ENCODE measurements at places on chromosomes 5 and 9. TPM values are rescaled to one million over a fixed set of nuclear protein-coding genes. Genes with fewer than 3 reads are reported as not detected.

CCDC171 gene
- total RNA-seq: 4.5 TPM

FOCAD gene
- 50.2 TPM for total RNA-seq

GRCh38 chr9:93127395-93127911, 6.6 kb downstream of the NINJ1 start:
- no peak for DNase-seq

DNA sequence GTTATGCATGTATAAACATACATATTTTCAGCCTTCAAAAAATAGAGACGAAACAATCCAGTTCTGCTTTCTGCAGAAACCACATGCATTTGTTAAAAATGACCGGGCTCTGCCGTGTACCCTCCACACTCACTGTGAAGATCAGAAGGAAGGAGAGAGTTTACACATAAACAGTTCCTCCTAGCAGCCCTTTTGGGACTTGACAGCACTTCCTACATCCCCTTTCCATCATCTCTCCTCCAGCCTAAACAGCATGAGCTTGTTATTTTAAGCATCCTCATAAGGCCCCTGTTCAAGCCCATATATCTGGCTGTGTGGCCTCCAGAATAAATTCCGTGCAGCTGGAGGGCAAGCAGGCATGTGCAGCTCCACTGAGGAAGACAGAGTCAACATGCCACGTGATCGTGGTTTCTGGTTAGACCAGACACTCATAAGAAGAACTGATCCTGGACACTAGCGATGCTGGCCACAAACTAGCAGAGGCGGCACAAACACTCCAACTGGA, 42.2 kb downstream of the NIPAL4 start:
- DNase-seq: no peak

FBXW5 gene
- total RNA-seq: 62.4 TPM

IL5 gene
- total RNA-seq: not detected

FAM200C gene
- total RNA-seq: 5.3 TPM

- DNase-seq: no peak
Measured at GRCh38 chr9:19517202-19517942, 108.6 kb downstream of the ACER2 start.

DNA sequence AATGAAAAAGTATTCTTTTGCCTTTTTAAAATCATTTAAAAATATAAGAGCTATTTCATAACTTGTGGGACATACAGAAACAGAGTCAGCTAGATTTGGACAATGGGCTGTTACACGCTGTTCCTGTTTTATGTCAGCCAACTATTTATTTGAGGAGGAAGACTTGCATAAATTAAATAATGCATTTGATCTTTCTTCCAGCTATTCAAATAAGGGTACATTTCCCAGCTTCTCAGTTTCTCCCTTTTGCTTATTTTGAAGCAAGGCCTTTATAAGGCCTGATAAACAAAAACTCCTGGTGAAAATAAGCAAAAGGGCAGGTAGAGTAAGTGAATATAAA, 6.5 kb downstream of the STOM start:
- no peak for DNase-seq

GRCh38 chr5:112210430-112211005, 208.6 kb downstream of the EPB41L4A start:
- no peak for DNase-seq

DNA sequence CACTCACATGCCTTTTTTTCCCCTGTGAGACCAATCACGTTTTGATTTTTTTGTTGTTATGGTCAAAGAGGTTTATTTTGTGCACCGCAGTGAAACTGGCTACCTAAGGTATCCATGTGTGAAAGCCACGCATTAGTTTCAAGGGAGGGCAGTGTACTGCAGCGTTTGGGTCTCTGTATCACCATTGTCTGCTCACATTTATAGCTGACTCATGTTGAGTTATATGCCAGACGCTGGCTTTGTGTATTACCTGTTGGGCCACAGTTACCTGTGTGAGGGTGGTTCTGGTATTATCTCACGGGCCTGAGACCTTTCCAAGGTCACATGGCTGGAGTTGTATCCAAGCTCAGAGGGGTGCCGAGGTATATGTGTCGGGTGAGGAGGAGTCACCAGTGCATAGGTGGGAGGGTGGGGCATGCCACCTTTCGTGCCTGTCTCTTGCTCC, 75.8 kb downstream of the ARHGAP26 start:
- no peak for DNase-seq

- no peak for DNase-seq
Measured at GRCh38 chr5:60959156-60959555, 14.2 kb downstream of the NDUFAF2 start.

GRCh38 chr5:37055383-37055990, 178.9 kb downstream of the NIPBL start:
- DNase-seq: no peak

CNTNAP3B gene
- total RNA-seq: 24.1 TPM

DNA sequence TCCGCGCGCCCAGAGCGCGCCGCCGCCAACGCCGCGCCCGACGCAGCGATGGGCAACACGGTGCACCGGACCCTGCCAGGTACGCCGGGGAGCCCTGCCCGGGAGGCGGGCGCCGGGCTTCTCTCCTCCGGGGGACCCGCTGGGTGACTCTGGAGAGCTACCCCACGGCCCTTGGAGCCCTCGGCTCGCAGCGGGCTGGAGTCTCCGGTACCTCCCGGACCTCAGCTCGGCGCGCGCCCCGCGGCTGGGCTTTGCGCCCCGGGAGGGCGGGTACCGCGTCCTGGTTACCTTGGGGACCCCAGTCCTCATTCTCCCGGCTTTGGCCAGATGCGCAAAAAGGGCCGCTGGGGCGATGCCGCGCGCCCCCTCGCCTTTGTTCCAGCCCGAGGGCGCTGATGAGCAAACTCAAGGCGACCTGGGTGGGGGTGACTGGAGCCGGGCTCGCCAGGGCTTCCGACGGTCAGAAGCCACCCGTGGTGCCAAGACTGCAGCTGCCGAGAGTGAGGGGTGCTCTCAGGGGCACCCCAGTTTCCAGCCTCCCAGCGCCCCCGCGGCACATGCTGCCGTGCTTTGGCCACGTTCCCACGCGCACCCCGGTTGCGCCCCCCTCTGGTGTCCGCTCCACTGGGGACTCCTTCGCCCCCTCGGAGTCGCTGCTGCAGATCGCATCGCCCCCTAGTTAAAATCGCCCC, 442 bp downstream of the NEURL1B start:
- DNase-seq: no peak

BRD9 gene
- 63.6 TPM for total RNA-seq

DNA sequence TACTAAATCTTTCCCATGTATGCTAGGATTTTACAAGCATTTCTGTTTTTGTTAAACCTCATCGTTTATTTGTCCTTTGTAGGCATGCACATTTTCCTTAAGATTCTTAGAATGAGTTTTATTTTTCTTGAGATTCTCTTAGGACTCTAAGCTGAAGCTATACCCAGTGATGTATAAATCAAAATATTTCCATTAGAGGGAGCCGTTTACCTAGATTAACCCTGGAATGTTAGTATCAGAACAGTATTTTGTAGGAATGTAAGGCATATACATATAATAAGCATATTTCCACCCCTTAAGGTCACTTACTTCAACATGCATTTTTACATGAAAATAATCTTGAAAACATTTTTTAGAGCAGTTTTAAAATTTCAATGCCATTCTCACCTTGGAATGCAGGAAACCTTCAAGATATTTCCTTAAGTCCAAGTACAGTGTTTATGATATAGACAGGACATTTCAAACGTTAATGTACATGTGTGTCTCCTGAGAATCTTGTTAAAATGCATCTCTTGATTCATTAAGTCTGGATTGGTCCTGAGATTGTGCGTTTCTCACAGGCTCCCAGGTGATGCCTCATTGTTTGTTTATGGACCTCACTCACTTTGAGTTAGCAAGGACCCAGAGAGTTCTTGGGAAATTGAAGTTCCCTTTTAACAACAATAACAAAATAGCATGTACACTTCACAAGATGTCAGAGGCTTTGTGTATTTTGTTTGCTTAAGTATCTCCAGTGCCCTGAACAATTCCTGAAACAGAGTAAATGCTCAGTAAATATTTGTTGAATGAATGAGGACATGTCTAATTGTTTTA, 34.9 kb upstream of the FCHO2 start:
- no peak for DNase-seq

- no peak for DNase-seq
Measured at GRCh38 chr9:7970681-7971330, 171.2 kb upstream of the DMAC1 start.

SLC36A2 gene
- not detected for total RNA-seq

- no peak for DNase-seq
Measured at GRCh38 chr9:90421786-90422185, 220.8 kb downstream of the DIRAS2 start.

DNA sequence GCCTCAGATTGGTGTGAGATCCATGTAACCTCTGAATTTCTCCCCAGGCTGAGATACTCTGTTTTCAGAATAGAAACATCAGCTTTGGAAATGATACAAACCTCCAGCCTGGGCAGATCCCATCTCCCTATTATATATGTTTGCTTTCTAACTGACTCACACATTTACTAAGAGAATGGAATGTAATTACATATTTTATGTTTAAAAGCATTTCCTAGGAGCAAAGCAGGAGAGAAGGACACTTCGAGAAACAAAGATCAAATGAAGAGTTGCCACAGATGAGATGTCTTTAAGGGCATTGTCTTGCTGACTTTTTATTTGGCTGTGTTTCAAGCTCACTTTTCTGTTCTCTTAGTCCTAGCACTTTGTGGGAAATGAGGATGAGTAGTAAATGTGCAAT, 96.3 kb downstream of the CDH18 start:
- DNase-seq: no peak

CA9 gene
- not detected for total RNA-seq

GRCh38 chr9:5040730-5041389, 55.8 kb downstream of the JAK2 start:
- no peak for DNase-seq

- DNase-seq: no peak
Measured at GRCh38 chr9:130343445-130343918, 77.9 kb downstream of the HMCN2 start.

ANKRD20A1 gene
- 4.4 TPM for total RNA-seq

DNA sequence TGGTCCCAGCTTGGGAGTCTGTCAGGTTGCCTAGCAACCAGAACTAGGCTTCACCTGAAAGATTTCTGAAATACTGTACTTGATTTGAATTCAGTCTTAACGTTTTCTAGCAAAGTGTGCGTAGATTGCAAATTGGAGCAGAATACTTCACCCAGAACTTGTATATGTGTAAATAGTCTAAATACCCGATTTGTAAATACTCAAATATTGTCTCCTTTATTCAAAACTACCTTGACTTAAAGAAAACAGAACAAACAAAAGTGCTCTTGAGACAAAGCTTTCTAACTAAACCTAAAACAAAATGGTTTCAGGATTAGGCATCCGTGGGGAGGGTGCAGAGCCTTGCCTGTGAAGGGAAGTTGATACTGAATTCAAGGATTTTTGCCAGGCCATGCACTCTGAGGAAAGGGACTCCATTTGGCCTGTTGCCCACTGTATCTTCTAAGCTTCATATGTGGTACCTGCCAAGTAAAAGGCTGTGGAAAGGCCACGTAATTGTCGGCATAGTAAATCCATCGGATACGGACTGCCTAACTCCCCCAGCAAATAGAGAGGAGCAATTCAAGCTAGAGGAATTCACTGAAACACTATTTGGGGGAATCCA, 744 bp upstream of the HMGCS1 start:
- DNase-seq: no peak

- no peak for DNase-seq
Measured at GRCh38 chr5:171205375-171205774, 103.7 kb upstream of the TLX3 start.

OTP gene
- not detected for total RNA-seq
